ENCODE measurements at places on chromosomes 5 and 9.

DNA sequence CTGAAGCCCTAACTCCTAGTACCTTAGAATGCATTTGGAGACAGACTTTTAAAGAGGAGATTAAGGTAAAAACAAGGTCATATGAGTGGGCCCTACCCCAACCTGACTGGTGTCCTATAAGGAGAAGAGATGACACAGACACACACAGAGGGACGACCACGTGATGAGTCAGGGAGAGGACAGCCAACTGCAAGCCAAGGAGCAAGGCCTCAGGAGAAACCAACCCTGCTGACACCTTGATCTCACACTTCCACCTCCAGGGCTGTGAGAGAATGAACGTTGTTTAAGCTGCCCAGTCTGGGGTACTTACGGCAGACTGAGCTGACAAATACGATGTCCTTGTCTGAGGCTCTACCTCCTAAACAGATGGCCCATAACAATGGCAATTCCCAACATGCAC, 93.6 kb downstream of the ROR2 start:
- DNase-seq, result no peak

GRCh38 chr5:177176175-177176711, 42.7 kb downstream of the NSD1 start:
- no peak for DNase-seq

GRCh38 chr5:659496-660263, 33.5 kb downstream of the TPPP start:
- DNase-seq, result no peak

- DNase-seq, result no peak
These were observed 39.6 kb upstream of the TEX48 start for GRCh38 chr9:114721491-114722079.

DNA sequence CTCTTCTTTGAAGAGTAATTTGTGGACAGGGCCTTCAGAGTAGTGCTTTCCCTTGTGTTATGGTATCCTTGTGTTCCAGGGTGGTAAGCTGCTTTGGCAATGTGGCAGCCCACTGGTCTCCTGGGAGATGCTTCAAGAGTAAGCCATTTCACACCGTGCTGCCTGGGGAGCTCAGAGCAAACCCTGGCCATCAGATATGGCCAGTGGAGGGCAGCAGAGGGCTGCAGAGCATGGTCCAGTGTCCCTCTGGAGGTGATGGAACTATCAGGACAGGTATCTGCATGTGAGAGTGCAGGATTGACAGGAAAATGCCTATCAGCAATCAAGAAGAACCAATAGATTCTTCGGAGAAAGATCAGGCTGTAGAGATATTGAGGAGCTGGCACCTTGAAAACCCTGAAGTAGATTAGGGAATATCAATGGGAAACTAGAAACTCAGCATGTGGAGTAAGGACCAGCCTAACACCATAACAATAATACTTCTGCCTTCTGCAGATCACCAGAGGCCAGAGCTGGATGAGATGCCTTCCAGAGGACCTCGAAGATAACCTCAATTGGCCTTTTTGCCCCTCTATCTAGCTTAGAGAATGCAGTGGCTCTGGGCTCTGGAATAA, 90.8 kb downstream of the PLPPR1 start:
- DNase-seq, result no peak

- no peak for DNase-seq
These were observed 74.2 kb downstream of the ST8SIA4 start for GRCh38 chr5:100828898-100829356.

DNA sequence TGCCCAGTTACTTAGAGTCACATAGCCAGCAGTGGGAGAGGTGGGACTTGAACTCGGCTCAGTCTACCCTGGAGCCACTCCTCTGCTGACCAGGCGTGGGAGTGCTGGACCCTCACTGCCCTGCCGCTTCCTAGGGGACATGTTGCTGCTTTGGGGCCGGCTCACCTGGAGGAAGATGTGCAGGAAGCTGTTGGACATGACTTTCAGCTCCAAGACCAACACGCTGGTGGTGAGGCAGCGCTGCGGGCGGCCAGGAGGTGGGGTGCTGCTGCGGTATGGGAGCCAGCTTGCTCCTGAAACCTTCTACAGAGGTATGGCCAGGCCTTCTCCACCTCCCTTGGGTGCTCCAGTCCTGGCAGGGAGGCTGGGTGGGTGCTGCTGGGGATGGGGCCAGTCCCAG, 3.4 kb upstream of the CACFD1 start:
- no peak for DNase-seq

GRCh38 chr5:110807169-110807568, 68.4 kb downstream of the SLC25A46 start:
- no peak for DNase-seq

DNA sequence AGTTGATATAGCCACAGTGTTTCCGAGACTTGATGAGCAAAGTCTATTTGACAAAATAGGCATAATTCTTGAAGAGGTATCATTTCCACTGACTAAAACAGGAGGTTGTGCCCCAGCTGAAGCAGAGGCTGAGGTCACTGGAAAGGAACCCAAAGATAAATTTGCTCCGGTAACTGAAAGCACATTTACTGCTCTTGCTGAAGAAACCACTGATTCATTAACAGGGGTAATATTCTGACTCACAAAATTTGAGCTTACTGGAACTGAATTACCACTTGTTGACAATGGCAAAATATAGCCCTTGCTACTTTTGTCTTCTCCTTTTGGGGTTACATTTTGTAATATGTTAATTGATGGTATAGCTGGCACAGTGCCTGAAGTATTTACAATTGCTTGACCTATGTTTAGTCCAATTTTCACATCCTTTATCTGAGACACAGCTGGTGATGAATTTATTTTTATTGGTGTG, 30.2 kb downstream of the MLANA start:
- DNase-seq, result no peak

- no peak for DNase-seq
These were observed 347.5 kb upstream of the DAB2 start for GRCh38 chr5:39772307-39772706.

- DNase-seq, result no peak
These were observed 19.4 kb downstream of the NR2F1 start for GRCh38 chr5:93602241-93603077.

- DNase-seq, result no peak
These were observed 2.5 kb upstream of the HRH2 start for GRCh38 chr5:175655411-175655810.

DNA sequence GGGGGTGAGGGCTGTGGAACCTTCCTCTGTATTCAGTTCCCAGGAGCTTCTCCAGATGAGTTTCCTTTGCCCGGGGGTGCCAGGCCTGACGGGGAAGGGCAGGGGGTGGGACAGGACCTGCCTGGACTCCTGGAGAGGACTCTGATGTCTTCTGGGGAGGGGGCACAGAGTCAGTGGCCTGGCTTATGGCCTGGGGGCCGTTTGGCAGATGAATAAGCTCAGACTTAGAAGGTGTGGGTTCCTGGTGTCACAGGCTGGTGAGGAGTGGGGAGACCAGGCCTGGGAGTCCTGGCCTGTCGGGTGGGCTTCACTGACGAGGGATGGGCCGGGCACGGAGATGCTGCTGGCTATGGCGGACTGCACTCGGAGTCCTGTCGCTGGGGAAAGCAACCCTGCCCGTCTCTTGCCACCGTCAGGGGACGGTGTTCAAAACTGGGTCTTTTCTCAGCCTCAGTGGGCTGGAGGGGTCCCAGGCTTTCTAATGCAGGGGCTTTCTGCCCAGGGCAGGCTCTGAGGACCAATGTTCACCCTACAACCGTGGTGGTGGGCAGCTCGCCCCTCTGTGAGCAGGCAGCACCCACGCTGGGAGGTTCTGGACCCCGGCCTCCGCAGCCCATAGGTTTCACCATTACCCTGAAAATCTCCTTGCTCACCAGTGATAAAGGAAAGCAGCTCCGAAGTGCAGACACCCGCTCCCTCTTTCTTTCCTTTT, 16.2 kb downstream of the COL5A1 start:
- DNase-seq, result no peak

DNA sequence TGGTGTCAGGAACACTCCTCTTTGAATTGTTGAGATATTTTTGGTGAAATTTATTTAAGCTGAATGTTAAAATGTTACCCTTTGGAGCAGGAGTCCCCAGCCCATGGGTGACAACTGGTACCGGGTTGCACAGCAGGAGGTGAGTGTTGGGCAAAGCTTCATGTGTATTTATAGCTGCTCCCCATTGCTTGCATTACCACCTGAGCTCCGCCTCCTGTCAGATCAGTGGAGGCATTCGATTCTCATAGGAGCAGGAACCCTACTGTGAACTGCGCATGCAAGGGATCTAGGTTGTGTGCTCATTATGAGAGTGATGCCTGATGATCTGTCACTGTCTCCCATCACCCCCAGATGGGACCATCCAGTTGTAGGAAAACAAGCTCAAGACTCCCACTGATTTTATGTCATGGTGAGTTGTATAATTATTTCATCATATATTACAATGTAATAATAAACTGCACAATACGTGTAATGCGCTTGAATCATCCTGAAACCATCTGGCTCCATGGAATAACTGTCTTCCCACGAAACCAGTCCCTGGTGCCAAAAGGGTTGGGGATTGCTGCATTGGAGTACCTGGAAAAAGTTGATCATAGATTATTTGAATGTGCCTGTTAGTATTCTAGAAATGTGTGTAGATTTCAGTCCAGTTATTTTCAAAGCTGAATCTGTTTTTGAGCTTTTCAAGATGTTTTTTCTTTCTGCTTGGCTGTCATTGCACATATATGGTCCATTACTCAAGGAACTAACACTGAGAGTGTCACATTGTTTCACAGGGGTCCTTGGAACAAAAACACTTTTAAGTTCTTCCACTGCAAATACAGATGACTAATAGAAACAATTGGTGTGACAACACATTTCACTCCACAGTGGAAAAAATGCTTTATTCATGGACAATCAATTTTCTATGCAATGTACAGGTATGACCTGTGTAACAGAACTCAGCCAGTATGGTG, 104.6 kb upstream of the TNFAIP8 start:
- DNase-seq, result no peak

- DNase-seq, result peak; percentile 53
These were observed 30.8 kb downstream of the ARHGAP26 start for GRCh38 chr5:142800776-142801494.

GRCh38 chr5:95892784-95893354, 68.8 kb downstream of the ELL2 start:
- peak; percentile 15 for DNase-seq

- no peak for DNase-seq
These were observed 514 bp downstream of the STOML2 start for GRCh38 chr9:35102465-35102768.

DNA sequence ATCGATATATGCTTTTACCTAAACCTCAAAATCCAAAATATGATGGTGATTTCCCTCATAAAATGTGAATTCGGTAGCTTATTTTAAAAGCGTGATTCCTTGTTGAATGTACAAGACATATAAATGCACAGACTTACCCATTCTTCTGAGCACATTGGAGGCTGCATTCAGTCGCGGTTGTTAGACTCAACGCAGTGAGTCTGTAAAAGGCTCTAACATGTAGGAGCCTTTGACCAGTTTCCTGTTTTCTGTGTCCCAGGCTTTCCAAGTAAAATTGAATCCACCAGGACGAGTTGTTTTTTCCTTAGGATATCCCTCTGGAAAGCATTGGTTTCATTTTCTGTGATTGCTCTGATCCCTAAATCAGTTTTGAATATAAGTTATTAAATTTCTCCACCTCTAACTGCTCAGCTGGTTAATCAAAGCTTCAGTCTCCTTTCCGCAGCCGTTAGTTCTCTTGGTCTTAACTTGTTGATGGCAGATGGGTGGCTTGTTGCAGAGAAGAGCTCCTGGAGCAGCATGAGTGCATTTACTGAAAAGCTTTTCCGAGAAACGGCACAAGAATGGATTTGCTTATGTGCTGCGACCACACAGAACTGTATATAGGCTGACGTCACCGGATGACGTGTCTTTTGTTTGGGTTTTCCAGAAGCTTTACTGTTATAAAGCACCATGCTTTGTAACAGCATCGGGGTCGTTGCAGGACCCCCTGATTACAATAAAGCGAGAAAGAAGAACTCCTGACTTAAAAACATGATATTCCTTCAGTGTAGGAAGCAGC, at the start of gene LRRTM2:
Gene LRRTM2, minus strand, starts transcription at position 565 of the 781 bp plus-strand sequence. Its CDS starts 424 bp downstream, at position 141.
- no peak for DNase-seq

GRCh38 chr9:27043176-27043575, 37.7 kb upstream of the LRRC19 start:
- DNase-seq, result no peak

- no peak for DNase-seq
These were observed 118.3 kb upstream of the MVB12B start for GRCh38 chr9:126208216-126208758.

GRCh38 chr9:127293767-127294166, 29.2 kb downstream of the GARNL3 start:
- DNase-seq, result no peak

- peak; percentile 42 for DNase-seq
These were observed 424 bp downstream of the HNRNPA0 start for GRCh38 chr5:137753691-137754187.

- DNase-seq, result no peak
These were observed 56.9 kb downstream of the GPR21 start for GRCh38 chr9:123090198-123090896.

DNA sequence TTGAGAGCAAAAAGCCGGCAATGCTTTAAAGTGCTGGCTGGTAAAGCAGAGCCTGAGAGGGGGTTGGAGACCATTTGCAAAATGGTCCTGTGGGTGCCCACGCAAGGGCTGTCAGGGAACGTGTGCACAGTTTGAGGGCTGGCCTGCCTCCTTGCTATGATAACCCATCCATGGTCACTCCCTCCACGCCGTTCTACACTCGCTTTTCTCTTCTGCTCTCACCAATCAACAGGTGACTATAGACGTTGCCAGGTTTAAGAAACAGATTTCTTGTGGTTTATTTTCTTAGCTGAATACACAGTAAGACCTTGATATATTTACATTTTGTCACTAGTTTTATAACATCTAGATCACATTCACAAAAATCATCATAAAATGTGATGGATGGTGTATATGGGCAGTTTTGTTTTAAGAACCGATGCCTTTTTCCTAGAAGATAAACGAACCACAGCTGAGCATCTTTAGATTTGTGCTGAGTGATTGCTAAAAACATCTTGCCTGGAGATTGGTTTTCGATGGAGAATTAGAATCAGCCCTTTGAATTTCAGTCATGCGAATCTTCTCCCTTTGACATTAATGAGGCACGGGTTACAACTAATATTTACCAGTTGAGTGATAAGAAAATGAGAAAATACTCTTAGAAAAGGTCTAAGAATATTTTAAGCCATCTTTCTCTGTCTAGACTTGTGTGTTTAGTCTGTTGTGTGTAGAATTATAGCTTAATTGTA, 13.9 kb downstream of the MAP1B start:
- no peak for DNase-seq
